ENCODE measurements at places on chromosomes 4 and X.

DNA sequence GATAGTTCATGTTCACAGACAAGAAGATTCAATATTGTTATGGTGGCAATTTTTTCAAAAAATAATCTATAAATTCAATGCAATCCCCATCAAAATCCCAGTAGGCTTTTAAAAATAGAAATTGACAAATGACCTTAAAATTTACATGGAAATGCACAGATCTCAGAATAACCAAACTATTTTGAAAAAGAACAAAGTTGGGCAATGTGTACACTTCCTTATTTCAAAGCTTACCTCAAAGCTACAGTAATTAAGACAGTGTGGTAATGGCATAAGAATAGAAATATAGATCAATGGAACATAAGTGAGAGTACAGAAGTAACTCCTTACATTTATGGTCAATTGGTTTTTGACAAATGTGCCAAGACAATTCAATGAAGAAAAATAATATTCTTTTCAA lies 39.0 kb downstream of the FRMD7 start:
- DNase-seq = no peak

DNA sequence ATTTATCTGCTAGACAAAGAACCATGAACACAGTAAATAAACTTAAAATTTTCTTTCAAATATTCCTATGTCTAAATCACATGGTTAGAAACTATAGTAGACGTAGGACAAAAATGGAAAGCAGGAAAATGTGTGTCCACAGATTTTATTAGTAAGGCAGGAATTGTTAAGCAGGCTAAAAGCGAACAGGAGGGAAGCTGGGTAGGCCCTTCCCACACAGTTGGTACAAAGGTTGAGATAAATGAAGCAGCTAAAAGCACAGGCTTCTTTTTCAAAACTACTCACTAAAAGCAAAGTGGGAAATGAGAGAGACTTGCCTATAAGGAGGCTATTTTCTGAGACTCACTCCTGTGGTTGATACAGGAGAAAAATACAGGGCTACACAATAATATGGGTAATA lies 108.1 kb upstream of the PABPC4L start:
- DNase-seq = no peak

- DNase-seq = no peak
These were observed 27.2 kb upstream of the TENM3 start for GRCh38 chr4:182216005-182216404.

- no peak for DNase-seq
These were observed 17.6 kb downstream of the TNIP3 start for GRCh38 chr4:121146530-121146929.

- peak; percentile 22 for DNase-seq
These were observed 5.6 kb downstream of the PNCK start for GRCh38 chrX:153667956-153668396.

DNA sequence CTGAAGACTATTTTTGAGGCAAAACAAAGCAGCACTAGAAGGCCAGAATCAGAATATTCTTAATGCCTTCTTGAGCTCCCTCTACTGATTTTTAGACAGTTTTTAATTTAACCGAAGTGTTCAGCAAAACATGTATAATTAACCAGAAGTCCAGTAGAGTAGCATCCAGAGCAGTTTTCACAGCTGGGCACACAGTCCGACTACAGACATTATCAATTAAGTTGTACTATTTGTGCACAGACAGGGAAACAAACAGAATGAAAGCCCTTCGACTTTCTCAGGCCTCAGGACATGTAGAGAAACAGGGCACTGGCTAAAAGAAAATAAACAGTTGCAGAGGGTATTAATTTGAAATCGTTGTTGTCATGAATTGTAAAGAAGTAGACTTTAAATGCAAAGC lies 11.9 kb downstream of the FSTL5 start:
- DNase-seq = no peak

DNA sequence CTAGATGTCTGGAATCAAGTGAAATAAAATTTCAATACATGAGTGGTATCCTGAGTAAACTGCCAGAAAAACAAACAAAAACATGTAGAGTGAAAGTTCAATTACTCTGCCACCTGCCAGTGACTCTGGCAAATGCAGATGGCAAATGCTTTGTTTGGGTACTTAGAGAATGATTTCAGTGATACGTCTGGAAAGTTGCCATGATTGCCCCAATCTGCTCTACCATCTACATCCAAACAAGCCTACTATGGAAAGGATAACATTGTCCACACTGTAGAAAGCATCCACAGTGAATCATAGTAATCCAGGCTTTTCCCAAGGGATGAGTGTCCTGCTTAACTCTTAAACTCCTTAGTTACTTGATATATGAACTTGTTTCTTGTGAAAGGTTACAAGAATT lies 3.4 kb downstream of the SPATA4 start:
- no peak for DNase-seq

DNA sequence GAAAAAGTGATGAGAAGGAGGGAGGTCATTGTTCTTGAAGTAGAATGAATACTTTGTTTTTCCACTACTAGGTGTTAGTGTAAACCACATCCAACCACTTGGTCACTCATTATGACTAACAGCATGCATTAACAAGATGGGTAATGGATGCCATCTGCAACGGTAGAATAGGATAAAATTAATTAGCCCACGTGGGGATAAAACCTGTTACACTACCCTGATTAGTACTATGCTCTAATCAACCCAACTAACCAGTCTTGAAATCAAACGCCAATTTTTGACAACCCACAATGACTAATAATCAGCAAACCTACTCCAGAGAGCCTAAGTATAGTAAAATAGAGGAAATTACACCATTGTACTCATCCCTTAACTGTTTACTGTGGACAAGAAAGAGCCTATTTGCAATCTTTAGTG lies 93.4 kb upstream of the MCF2 start:
- no peak for DNase-seq

DNA sequence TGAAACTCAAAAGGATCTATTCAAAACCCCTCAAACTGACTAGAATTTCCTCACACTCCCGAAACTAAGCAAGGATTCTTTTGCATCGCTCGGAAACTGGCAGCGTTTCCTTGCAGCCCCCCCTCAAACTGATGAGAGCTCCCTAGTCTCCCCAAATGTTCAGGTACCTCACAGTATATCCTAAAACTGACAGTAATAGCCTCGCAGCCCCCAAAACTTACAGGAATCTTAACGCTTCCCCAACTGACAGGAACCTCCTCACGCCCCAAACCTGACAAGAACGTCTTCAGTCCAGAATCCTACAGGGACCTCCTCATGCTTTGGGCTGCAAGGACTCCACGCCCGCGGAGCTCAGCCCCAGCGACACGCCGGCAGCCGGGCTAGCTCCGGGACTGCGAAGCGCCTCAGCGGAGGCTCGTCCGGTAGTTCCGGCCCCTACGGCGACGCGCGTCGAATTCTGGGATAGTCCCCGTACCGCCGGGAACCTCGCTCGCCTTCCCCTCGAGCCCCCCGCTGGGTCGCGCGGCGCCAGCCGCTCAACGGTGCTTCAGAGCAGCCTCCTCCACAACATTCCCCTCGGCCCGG lies 640 bp downstream of the PHF8 start:
- peak; percentile 8 for DNase-seq

DNA sequence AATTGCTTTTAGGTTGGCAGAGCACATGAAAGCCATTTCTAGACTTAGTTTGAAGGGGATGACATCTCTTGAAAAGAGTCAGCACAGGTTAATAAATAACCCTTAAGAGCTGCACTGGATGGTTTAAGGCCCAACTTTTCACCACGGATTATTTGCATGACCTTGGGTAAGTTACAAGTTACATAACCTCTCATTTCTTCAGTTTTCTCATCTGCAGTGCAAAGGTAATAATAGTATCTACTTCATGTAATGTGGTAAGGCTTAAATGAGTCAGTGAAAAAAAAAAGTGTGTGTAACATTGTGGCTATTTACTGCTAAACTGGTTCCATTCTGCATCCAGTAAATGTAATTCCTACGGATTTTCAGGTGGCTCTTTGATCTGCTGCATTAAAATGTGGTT lies 715.8 kb downstream of the CCSER1 start:
- peak; percentile 32 for DNase-seq

GRCh38 chr4:6227412-6228157 lies 27.2 kb upstream of the JAKMIP1 start:
- DNase-seq = no peak

GRCh38 chr4:185997296-185997695 lies 71.7 kb upstream of the TLR3 start:
- no peak for DNase-seq

- DNase-seq = no peak
These were observed 19.8 kb upstream of the FAM9A start for GRCh38 chrX:8820910-8821527.

DNA sequence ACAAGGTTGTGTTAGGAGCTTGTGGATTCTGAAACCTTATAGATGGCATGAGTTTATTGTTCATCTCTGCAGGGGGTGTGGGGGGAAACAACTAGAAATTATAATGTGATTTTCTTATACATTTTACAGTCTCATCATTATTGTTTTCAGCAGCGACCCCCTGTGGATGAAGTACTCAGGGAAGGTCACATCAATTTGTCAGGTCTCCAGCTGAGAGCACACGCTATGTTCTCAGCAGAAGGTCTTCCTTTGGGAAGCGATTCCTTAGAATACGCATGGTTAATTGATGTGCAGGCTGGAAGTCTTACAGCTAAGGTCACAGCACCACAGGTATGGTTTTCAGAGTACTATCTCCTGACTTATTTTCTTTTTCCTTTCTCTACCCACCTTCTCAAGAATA lies 72.2 kb downstream of the BLTP1 start:
- no peak for DNase-seq

DNA sequence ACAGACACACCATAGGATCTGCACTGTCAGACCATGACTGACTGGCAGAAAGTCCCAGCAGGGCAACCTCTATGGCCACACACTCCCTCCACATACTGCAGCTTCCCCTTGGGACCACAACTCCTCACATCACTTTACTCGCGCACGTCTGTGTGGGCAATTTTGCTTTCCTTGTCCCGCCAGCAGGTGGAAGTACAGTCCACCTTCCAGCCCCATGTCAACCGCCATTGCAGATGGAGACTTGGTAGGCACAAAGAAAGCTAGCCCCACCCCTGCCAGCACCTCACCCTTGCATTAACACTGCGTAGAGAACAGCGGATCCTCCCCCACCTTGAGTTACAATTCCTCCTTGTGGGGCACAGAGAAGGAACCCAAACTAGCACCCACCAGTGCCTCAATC lies 74.4 kb upstream of the NAP1L2 start:
- no peak for DNase-seq

GRCh38 chr4:106864231-106864630 lies 171.9 kb downstream of the DKK2 start:
- no peak for DNase-seq

DNA sequence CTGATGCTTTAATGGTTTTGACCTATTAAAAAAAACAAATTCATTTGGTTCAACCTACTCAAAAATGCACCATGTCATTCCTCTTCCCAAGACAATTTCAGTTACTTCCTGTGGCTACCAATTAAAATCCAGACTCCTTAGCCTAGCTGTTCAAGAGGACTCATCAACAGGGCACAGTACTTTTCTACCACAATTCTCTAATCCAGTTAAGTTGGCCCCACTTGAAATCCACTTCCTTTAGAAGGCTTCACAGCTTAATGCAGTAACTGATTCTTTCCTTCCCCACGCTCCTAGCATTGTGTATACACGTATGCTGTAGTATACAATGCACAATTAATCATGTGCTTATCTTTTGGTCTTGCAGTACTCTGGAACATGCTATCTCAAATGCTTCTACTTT lies 129.8 kb downstream of the UGT8 start:
- DNase-seq = no peak

GRCh38 chr4:78610546-78611214 lies 59.1 kb downstream of the ANXA3 start:
- no peak for DNase-seq

DNA sequence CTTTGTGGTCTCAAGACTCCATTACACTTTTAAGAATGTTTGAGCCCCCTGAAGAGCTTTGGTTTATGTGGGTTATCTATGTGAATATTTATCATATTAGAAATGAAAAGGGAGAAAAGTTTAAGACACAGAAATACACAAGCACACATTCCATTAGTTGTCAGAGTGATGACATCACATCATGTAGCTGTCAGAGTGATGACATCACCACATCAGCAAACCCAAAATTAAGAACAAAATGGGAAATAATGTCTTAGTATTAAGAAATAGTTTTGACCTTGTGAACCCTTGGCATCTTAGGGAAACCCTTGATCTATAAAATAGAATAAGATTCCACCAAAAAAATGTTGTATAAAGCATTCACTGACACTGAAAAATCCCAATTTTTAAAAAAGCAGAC lies 195.9 kb downstream of the TSPAN5 start:
- no peak for DNase-seq

GRCh38 chrX:147893741-147894140 lies 18.0 kb upstream of the FMR1 start:
- DNase-seq = no peak

DNA sequence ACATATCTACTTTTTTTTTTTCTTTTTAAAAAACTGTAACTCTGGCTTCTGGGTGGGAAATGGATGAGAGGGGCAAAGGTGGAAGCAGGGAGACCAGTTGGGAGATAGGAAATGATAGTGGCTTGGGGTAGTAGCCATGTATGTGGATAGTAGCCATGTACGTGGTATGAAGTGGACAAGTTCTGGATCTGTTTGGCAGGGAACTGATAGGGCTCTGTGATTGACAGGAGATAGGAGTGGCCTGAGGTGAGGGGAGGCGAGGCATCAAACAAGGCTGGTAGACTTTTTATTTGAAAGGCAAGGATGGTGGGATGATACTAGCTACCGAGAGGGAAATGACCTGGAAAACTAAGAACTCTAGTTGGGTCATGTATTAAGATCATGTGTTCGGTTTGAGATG lies 117.8 kb downstream of the AFF1 start:
- no peak for DNase-seq

DNA sequence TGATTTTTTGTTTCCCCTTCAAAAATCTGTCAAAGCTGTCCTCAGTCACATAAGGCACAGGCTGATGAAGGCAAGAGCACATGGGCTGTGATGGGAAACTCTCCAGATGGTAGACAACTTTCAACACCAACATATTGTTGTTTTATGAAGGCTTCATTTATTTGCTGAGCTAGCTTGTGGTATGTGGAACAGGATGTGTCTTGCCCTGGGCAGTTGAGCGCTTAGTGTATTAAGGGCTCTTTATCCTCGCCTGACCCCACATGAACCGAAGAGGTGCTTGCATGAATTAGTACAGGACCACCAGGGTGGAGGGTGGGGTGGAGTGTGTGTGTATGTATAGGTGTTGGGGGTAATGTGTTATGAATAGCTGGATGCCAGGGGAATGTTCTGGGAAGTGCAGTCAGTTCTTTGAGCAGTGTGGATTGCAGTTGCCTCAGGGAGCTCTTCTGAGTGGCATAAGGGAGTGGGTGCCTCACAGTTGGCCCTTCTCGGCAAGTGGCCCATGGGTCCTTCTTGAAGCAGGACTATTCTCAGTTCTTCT lies 103.1 kb downstream of the PHEX start:
- DNase-seq = peak; percentile 35

DNA sequence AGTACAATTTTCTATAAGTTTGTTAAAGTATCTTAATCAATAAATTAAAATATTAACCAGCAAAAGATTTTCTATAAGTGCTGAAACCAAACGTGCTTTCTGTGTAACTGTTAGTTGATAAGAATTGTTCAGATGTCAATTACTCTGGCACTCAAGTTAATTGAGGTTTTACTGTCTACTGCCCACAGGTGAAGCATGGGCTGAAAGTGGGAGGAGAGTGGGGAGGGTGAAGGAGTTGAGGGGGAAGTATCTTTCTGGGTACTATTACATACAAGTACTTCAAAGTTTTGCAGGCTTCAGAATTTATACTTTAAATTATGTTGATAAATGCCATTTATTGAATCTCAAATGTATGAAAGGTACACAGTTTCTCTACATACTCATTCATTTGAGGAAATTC lies 19.1 kb upstream of the CXCL3 start:
- DNase-seq = no peak

- DNase-seq = peak; percentile 48
These were observed 1166.3 kb upstream of the PCDH7 start for GRCh38 chr4:29553846-29554245.

- DNase-seq = no peak
These were observed 5.3 kb upstream of the VMA21 start for GRCh38 chrX:151391722-151392121.
